ENCODE measurements at places on chromosomes 1 and 21. TPM values are rescaled to one million over a fixed set of nuclear protein-coding genes. Genes with fewer than 3 reads are reported as not detected.

DNA sequence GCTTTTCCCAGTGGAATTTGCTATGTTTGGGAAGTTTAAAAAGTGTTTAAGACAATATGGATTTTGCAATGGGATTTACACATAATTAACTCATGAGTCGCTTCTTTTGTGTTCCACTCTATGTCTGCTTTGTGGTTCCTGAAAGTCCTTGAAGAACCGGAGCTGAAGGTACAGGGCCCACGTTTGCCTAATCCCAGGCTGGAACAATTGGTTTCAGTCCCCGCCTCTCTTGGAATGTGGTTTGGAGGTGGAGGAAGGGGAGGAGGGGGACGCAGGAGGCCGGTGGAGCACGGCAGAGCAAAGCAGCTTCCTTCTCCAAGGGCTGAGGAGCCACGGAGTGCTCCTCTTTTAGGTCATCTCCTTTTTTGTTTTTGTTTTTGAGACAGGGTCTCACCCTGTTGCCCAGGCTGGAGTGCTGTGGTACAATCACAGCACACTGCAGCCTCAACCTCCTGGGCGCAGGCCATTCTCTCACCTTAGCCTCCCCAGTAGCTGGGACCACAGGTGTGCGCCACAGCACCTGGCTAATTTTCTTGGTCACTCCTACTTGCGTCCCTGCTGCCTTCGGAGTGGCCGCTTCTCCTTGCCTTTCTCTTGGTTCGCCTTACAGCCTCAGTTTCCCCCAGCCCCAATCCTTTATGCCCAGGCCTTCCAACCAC is 129.5 kb upstream of the ERRFI1 start:
- DNase-seq = peak; percentile 38

GRCh38 chr1:59165353-59165752 is 131.5 kb upstream of the FGGY start:
- DNase-seq = no peak

The ZNF124 gene
- 60.8 TPM for total RNA-seq

DNA sequence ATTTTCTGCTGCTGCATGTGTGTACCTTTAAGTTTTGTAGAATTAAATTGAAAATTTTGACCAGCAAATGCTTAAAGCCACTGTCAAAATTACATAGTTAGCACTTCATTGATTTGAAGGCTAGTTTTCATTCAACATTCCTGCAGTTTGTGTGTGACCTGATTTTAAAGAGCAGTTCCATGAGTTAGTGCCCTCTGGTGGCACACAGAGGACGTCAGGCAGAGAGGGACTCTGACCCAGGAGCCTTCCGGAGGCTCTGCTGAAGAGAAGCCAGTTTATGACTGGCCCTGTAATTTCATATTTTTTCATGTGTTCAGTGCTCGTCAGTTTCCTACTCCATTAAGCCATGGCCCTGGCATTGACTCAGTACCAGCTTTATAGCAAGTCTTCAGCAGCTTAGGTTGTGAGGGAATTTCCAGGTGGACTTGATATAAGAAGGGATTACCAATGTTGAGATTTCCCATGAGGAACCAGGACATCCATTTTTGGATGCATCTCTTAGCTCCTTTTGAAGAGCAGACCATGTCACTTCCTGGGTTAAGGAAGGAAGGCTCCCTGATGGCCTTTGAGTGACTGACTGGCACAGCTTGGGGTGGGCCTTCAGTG is 104.7 kb downstream of the CAMTA1 start:
- peak; percentile 82 for DNase-seq

The UBE2U gene
- total RNA-seq = not detected

GRCh38 chr1:158952416-158952815 is 21.1 kb downstream of the PYHIN1 start:
- DNase-seq = no peak

The TRABD2B gene
- total RNA-seq = not detected

DNA sequence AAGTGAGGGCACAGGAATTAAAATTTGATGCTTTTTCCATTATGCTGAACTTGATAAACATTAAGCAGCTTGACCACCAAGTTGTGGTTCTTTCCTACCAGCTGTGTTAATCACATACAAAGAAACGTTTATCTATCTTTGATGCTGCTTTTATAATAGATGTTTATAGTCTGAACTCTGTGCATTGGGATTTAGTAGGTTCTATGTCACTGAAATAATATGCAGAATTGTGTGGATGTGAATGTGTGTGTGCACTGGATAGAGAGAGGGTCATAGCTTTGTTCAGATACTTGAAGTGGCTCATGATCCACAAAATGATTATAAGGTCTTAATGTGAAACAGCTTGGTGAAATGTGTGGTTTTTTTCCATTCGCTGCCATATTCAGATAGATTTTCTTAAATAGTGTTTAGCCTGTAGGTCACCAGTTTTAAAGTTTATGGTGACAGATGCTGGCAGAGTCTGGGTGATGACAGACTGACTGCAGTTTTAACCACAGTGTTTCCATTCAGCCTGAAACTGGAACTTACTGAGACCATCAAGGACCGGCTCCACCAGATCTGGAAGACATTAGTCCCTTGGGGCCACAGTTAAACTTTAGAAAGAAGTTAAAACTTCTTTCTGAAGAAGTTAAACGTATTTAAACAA is 10.2 kb downstream of the DDI2 start:
- DNase-seq = no peak

The PODN gene
- not detected for total RNA-seq

The SPATA17 gene
- not detected for total RNA-seq

The ZBTB8B gene
- total RNA-seq = under 0.01 TPM

The C1orf115 gene
- total RNA-seq = 124 TPM

- DNase-seq = no peak
Observed at GRCh38 chr21:35652872-35653271, 407.5 kb downstream of the SETD4 start.

DNA sequence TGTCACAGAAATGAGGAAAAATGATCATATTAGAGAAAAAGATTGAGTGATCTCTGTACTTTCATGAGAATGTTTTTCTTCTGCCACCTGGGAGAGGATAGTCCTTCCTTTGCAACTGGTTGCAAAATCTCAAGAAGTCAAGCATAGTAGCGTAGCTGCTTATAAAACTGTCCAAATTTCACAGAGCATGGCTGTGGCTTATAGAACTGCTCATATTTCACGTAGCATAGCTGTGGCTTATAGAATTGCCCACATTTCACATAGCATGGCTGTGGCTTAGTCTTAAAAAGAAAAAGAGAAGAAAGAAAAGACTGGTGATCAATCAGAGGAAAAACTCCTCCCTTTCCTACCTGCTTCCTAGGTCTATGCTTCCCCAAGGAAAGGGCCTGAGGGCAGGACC is 329.5 kb downstream of the SIPA1L2 start:
- DNase-seq = no peak

GRCh38 chr1:7922301-7922700 is 18.3 kb downstream of the TNFRSF9 start:
- DNase-seq = no peak

DNA sequence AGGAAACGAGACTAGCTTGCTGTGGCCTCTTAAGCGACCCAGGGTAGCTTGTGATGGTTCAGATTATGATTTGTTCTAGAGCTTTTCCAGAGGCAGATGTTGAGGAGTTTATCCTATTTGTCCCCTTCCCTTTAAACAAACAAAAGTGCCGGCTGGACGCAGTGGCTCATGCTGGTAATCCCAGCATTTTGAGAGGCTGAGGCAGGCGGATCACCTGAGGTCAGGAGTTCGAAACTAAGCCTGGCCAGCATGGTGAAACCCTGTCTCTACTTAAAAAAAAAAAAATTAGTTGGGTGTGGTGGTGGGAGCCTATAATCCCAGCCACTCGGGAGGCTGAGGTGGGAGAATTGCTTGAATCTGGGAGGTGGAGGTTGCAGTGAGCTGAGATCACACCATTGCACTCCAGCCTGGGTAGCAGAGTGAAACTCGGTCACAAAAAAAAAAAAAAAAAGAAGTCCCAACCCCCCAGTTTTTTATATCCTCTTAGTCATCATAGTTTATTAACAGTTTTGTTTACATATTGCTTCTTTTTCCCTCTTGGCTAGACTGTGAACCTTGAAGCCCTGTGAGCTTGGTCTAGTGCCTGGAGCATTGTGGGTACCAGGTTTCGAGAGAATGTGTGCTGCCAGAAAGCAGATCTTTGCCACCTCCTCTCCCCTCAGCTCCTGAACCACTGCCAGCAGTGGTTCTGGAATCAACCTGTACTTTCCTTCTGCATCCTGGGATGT is 29.8 kb downstream of the MAPKAPK2 start:
- DNase-seq = no peak

- no peak for DNase-seq
Observed at GRCh38 chr1:2494323-2494693, 18.2 kb downstream of the PLCH2 start.

GRCh38 chr1:150154143-150154542 is 4.4 kb downstream of the PLEKHO1 start:
- DNase-seq = peak; percentile 37

GRCh38 chr1:200410566-200410878 is 686 bp upstream of the ZNF281 start:
- peak; percentile 57 for DNase-seq

Data from dermis blood vessel endothelial cell (primary cell).